H54 (cell line): ENCODE measurements at places on chromosomes 5 and 9.

DNA sequence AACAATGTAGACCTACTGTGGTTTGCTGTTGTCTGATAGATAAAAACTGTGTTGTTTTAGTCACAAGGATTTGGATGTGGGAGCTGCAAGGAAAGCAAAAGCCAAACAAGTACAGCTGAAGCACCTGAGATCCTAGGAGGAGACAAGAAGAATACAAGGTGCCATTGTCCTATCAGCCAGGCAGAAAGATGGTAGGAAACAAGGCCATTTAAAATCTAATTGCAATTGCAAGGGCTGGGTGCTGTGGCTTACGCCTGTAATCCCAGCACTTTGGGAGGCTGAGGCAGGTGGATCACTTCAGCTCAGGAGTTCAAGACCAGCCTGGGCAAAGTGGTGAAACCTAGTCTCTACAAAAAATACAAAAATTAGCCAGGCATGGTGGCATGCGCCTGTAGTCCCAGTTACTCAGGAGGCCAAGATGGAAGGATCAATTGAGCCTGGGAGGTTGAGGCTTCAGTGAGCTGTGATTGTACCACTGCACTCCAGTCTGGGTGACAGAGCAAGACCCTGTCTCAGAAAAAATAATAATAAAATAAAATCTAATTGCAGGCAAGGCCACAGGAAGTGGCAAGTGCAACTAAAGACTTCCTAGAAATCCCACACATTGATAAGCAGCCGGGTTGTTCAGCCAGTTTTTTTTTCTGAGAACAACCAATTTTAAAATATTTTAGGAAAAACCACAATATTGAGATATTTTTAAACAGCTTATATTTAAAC, 22.6 kb downstream of the DOCK8 start:
- DNase-seq, result no peak

DNA sequence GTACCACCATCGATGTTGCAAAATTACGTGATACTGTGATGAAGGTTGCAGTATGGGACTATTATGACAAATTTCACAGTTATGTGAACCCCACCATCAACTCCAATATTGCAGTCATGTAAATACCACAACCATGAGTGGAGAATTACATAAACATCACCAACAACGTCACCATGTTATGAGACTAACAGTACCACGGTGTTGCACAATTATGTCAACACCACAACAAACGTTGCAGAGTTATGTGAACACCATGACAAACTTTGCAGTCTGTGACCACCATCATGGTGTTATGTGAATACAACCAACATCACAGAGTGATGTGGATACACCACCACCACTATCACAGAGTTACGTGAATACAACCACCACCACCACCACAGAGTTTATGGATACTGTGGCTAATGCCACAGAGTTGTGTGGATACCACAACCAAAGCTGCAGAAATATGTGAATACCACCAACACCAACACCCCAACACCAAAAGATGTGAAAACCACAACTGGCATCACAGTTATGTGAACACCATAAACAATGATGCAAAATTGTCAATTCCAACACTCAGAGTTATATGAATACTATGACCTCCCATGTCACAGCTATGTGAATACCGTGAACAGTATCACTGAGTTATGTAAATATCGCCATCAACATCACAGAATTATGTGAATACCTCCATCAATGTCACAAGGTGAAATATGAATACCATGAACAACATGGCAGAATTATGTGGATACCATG, 62.4 kb downstream of the SHC3 start:
- no peak for DNase-seq

GRCh38 chr5:180119031-180119902, 47.7 kb upstream of the RNF130 start:
- DNase-seq, result no peak

DNA sequence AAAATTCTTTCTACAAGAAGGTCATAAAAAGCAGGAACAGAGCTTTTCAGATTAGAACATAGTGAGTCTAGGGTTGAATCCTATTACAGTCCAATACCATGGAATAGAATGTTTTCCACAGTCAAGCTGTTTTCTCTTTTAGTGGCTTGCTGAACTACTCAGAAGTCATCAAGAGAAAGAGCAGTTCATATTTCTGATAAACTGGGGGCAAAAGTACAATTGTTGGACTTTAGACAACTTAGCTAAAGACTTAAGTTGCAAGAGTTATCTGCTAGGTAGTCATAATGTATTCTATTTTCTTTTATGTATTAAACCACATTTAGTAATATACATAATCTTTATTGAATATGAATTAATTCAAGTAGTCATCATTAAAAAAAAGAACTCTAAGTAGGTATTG, 233.1 kb upstream of the GRIA1 start:
- no peak for DNase-seq

DNA sequence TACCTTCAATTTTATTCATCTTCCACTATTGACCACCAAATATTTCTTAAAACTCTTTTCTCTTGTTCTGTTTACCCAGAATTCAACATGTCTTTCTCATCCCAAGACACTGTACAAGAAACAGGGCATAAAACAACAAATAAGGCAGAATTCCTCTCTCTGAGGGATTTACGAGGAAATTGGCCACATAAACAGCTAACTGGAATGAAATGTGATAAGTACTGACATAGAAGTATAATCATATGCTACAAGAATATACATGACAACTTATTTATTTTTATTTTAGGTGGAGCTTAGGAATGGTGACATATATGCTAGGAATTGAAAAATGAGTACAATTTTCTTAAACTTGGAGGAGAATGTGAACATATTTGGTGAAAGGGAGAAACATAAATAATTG, 48.8 kb upstream of the FBN2 start:
- DNase-seq, result no peak

- no peak for DNase-seq
These were observed 257.6 kb downstream of the ARHGEF28 start for GRCh38 chr5:73883646-73884045.

DNA sequence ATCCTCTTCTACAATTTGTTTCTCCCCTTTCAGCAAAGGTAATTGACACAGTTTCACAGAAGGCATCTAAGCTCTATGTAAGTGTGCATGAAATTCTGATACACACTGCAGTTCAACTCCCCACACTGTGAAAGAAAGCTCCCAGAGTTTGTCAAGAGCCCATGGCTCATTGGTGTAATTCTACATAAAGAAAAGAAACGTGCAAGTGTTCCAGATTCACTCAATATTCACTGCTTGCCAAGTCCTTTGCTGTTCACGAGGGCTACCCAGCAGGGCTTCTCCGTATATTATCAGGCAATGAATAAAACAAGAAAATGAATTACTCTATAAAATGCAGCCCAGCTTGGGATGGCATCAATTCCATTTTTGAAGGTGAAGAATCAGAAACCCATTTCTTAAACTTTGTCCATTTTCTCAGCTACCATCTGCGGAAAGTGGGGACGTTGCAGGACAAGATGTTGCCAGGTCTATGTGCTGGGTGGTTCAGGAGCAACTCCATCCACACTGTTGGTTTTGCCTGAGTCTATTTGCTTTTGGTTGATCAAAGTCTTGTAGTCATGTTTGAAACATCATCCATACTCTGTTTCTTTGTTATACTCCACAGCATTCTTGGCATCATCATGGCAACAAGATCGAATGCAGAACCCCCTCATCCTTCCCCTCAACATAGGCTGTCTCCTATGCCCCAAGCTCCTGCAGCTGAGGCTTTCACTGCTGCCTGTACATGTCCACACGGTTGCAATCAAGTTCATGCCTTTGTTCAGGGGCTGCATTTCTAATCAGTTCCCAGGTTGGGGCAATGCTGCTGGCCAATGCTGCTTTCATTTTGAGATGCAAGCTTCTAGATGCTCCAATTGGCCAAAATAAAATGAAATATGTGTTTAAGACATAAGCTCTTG, 301.8 kb downstream of the MED10 start:
- DNase-seq, result no peak

DNA sequence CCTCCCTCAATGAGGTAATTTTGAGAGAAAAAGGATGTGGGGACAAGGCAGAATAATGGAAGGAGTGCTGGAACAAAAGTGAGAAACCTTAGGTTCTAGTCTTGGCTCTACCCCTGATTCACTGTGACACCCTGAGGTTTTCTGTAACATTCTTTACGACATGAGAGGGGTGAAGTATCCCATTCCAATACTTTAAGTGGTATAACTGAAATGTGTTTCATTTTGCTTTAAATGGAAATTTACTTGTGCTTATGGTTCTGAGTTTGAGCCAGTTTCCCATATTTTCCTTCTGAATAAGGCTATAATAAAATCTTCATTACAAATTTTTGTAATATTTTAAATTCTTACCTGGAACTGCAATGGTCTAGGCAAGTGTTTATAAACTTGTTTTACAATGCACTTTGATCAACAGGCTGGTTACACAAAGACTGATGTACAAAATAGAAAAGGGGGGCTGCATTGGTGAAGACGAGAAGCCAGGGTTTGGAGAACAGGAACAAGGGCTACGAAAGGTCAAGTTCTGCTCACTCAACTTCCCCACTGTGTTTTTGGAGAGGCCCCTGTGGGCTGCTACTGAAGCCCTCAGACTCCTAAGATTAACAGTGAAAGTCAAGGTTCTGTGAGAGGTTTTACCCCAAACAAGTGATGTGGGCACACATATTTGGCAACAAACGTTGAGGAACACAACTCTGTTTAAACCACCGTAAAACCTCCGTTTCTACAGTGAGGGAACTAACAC, 171.9 kb upstream of the ELL2 start:
- DNase-seq, result no peak

DNA sequence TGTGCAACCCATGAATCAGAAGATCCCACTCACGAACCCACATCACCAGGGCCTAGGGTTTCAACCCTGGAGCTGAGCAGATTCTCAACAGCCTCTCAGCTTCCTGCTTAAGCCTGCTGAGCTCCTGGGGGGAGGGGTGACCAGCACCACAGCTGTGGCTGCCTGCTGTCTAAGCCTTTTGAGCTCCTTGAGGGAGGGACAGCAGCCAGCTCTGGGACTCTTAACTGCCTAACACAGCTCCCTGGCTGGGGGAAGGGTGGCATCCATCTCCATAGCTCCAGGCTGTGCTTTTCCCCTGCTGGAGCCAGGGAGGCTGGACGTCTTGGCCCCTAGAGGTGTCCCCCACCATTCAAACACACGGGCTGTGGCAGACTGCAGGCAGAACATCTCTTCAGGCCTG, 250.3 kb downstream of the DMAC1 start:
- no peak for DNase-seq

DNA sequence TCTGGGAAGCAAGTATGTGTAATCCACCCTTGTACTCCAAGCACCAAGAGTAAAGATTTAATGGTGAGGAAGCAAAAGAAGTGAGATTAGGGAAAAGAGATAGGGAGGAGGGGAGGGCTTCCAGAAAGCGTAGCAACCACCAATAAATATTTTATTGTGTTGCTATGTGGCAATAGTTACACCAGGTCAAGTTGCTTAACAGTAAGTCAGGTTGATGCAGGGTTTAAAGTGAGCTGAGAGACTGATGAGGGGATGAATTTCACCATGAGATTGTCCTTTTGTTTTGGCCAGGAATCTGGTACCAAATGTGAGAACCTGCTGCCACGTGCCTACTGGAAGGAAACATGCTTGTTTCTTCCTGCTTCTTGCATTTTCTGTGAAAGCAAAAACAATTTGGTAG, 62.7 kb downstream of the PCSK5 start:
- no peak for DNase-seq

DNA sequence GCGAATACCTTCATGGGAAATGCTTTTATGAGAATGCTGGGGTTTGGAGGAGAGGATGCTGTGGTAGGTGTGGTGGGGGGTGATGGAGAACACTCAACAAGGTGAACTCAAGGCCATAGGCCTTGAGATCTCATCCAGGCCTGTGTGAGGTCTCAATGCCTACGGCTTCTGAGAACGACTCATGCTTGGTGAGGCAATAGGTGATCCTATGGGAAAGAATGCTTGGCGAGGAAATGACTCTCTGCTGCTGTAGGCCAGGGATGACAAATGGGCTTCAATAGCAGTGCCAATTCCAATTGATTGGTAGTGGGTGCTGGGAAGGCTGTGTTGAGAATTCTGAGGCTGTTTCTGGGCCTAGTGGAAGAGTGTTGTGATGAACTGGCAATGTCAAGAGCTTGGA, 280.2 kb upstream of the CLINT1 start:
- DNase-seq, result no peak

GRCh38 chr9:89801341-89801740, 196.5 kb downstream of the GADD45G start:
- no peak for DNase-seq

DNA sequence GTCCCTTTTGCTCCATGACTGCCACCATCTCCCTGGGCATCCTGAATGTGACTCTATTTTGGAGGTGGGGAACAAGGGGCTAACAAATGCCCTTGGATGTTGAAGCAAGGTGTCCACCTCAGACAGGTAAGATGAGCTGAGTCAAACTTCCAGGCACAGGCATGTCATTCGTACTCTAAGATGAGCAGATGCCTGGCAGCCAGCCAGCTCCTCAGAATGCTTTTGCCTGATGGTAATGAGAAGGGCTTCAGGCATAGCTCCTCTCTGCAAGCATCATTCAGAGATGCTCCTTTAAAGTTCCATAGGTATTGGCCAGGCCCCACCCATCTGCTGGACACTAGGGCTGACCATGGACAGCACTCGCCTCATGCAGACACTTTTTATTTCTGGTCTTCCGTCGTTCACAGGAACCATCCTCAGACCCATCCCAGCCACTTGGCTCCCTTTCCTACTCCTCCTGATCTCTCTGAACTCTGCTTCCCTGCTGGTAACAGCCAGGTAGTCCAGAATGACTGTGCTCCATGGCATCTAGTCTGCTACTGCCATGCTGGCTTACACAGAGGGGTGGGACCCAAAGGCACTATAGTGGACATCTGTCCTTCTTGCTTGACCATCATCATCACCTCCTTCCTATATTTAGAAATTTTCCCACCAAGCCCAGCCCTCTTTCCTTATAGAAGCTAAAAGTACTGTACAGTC, 118.8 kb downstream of the GLIS3 start:
- DNase-seq, result no peak

- DNase-seq, result no peak
These were observed 71.5 kb upstream of the GPBP1 start for GRCh38 chr5:57102189-57102904.

GRCh38 chr9:79591458-79591857, 19.7 kb downstream of the TLE4 start:
- no peak for DNase-seq

DNA sequence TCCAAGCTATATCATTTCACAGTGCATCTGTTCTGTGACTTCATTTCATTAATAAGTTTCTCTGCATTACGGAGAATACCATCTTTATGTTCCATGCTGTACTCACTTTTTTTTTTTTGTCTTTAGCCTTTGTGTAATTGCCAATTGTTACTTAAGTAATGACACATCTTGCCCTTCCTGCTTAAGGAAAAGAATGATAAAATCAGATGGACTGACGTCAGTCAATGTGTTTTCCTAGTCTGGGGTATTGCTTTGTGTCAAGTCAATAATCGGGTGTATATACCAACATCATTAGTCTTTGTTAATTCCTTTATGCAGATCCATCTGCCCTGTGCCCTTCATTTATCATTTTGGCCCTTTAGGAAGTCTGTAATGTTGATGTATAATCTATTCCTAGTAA, 133.5 kb downstream of the CD180 start:
- no peak for DNase-seq

DNA sequence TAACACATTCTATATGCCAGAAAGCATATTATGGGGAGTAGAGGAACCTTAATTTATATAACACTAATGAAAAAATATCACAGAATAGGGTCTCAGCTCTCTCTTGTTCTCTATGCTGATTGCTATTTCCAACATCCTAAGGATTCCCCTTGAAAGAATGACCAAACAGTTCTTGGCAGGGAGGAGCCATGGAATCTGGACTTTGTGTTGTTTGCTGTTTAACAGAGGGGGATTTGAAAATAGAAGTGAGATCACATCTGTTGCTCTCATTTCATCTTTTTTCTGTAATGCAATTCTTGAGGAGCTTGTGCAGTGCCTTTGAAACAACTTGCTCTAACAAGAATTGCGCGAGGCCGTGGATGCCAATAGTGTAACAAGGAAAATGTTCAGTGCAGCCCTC, 755.3 kb downstream of the TLE1 start:
- no peak for DNase-seq
